Esophagus squamous epithelium (tissue), 5 donors: ENCODE measurements at places on chromosomes 1 and 21.

DNA sequence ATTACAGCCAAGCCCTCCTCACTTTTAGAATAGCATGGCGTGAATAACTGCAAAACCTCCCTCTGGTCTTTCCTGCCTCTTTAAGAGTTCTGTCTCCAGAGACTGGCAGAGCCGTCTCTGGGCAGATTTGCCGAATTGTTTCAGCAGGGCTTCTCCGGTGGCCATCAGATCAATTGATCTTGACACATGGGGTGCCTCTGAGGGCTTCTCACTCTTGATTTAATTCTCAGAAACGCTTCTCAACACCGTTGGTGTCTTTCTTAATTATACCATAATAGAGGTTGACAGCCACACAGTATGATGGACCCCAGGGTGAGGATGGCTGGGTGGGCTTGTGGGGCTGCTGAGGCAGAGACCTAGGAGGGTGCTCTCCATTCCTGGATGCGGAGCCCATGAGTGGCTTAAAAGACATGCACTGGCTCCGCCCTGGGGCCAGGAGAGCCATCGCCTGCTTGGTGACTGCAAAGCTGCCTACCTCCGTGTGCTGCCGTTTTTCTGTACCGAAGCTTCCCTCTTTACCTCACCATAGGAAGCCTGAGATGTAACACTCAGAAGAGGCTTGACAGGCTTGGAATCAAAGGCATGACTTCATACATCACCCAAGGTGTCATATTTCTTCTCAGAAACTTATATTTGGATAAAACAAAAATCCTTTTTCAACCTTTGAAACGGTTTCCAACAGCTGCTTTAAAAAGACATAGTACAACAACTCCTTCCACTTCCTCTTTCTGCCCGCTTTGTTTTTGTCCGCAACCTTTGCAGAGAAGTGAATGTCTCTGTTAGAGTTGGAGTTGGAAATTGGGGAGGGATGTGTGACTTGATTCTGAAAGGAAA, 82.9 kb downstream of the GALNT2 start:
- DNase-seq, result no peak

GRCh38 chr1:165877411-165877810, 50.0 kb downstream of the UCK2 start:
- no peak for DNase-seq

GRCh38 chr1:19762175-19762779, 37.4 kb downstream of the TMCO4 start:
- no peak for DNase-seq

DNA sequence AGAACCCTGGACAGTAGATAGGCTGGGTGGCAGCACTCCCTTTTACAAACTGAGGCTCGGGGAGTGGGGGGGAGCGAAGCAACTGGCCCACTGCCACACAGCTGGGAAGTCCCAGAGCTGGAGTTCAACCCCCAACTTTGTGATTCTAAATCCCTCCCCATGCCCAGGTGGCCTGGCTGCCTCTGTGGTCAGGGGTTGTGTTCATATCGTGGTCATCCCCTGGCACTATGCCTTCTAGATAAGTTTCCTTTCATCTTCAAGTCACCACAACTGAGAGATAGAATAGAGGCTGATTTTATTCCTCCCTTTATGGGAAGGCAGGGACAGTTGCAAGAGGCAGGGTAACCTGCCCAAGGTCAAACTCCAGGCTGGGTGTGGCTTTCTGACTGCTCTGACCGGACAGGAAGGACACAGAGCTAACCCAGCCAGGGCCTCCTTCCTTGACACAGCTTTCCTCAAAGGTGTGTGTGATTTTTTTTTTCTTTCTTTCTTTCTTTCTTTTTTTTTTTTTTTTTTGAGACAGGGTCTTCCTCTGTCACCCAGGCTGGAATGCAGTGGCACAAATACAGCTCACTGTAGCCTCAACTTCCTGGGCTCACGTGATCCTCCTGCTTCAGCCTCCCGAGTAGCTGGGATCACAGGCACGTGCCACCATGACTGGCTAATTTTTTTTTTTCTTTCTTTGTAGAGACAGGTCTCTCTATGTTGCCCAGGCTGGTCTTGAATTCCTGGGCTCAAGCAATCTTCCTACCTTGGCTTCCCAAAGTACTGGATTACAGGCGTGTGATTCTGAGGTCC, 18.4 kb upstream of the TNFRSF1B start:
- no peak for DNase-seq

GRCh38 chr1:201180141-201180540, 10.5 kb upstream of the IGFN1 start:
- no peak for DNase-seq

- DNase-seq, result no peak
Measured at GRCh38 chr1:214396330-214396729, 115.4 kb downstream of the SMYD2 start.

DNA sequence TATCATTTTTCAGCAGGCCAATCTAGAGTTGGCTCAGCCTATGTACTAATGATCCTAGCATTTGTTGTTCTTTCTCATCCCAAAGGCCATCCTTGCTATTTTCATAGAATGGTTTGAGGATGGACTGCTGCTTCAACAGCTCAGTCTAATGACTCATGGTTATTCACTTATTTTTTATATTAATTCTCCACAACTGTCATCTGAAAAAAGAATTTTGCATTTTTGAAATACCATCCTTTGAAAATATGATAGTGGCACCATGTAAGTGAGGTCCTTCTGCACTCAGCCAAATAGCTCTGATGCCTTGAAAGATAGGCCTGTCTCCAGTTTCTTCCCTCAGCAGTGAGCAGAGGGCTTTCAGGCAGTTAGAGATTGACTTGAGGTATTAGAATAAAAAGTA, 377.5 kb downstream of the LMO4 start:
- no peak for DNase-seq
